ENCODE measurements at places on chromosomes 12 and 14. TPM values are rescaled to one million over a fixed set of nuclear protein-coding genes. Genes with fewer than 3 reads are reported as not detected.

DNA sequence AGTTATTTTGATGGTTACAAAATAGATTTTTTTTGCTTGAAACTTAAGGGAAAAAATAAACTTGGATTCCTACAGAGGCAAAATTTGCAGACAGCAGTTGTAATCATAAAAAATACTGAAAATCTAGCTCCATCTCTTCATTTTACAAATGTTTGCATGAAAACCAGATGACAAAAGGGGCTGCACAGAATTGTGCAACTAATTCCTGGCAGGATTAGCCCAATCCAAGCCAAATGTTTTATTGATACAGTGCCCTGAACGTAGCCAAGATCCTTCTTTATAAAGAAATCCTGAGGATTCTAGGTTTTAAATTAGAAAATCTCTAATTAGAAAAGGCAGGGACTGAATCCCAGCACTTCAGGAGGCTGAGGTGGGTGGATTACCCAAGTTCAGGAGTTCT is 356.4 kb upstream of the SEL1L start:
- DNase-seq, result no peak

- DNase-seq, result no peak
These were observed 291.4 kb downstream of the NAV3 start for GRCh38 chr12:78121969-78122610.

DNA sequence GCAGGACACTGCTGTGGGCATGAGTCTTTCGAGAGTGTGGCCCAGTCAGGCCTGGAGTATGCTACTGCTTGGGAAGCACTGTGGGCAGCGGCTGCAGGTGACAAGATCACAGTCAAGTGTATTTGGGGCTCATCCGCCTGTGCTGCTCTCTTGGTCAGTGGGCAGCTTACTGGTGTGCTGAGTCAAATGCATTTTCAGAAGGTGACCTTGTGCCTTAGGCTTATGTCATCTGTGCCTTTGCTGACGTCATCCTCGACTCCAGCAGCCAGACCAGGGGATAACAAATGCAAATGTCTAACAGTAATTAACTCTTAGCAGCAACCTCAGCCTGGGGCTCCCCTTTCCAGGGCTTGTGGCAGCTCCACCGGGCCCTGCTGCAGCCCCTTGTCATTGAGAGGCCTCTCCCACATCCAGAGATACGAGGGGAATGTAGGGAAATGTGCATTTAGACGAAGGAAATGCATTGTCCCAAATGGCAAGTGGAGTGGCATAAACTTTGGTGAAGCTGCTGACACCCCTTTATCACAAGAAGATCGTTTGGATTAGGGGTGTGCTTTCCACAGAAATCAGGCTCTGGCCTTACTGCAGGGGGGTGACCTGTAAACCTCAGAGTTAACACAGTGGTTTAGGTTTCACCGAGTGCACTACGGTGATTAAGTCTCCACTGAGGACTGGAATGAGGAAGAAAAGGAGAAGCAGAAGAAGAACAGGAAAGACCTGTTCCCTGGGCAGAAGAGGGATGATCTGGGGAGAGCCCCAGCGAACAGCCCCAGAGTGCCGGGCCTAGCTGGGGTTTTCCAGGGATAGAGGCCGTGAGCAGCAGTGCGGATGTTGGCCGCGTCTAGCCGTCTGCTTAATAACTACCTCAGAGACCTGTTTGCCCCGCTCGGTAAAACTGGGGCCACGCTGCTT is 39.7 kb downstream of the PSMA6 start:
- DNase-seq, result no peak

DNA sequence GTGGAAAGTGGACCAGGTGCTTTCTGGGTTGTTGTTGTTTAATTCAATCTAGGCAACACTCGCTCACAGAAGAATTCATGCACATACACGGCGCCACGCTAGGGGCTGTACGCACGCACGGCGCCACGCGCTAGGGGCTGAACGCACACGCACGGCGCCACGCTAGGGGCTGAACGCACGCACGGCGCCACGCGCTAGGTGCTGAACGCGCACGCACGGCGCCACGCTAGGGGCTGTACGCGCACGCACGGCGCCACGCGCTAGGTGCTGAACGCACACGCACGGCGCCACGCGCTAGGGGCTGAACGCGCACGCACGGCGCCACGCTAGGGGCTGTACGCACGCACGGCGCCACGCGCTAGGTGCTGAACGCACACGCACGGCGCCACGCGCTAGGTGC is 54.3 kb downstream of the NINJ2 start:
- no peak for DNase-seq

DNA sequence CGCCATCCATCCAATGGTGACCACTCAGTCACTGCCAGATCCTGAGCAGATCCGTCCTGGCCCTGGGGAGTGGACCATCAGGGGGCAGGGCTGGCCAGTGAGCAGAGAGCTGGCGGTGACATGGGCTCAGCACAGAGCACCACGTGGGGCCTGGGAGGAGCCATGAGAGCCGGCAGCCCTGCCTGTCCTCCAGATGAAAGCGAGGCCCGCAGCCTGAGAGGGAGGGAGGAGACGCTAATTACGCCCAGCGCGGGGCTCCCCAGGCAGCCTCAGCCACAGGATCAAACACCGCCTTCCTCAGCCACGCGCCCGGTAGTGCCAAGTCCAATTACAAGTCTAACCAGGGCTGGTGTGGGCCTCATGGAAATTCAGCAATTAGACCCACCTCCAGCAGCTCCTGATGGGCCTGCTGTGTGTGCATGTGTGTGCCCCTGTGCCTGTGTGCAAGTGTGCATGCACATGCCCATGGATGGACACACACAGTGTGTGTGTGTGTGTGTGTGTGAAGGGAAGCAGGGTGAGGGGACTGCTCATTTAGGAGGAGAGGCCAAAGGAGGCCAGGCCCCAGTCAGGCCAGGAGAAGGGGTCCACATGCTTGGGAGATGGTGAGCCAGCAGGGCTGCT is 68.0 kb downstream of the KIF26A start:
- DNase-seq, result peak; percentile 27

The NOC4L gene
- 27.0 TPM for total RNA-seq

The DCN gene
- total RNA-seq, result not detected

- no peak for DNase-seq
These were observed 14.5 kb upstream of the CERS5 start for GRCh38 chr12:50181691-50182090.

GRCh38 chr12:89468648-89469326 is 55.8 kb downstream of the GALNT4 start:
- no peak for DNase-seq

- no peak for DNase-seq
These were observed 359.1 kb downstream of the TMEM132D start for GRCh38 chr12:129544716-129545115.

DNA sequence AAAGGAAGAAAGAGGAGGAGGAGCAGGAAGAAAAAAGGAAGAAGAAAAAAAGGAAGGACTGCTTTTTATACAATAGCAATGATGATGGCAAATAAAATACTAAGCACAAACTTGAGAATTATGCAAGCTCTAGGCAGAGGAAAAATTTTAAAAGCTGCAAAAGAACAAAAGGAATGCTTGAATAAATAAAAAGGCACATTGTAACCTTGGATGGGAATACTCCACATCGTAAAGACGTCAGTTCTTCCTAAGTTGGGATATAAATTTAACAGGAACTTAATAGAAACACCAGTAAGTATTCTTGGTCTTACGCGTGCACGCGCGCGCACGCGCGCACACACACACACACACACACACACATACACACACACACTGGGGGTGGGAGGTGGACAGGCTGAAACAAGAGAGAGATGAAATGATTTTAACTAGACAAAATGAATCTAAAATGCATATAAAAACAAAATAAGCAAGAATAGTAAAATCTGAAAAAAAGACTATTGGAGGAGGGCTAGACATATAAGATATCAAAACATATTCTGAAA is 43.0 kb downstream of the SERPINA3 start:
- DNase-seq, result no peak

The PLCZ1 gene
- not detected for total RNA-seq

- DNase-seq, result peak; percentile 7
These were observed 381.5 kb downstream of the ALG10 start for GRCh38 chr12:34403706-34404376.

The STYK1 gene
- 0.79 TPM for total RNA-seq

- DNase-seq, result no peak
These were observed 106.5 kb downstream of the KCNH5 start for GRCh38 chr14:62938778-62939177.

DNA sequence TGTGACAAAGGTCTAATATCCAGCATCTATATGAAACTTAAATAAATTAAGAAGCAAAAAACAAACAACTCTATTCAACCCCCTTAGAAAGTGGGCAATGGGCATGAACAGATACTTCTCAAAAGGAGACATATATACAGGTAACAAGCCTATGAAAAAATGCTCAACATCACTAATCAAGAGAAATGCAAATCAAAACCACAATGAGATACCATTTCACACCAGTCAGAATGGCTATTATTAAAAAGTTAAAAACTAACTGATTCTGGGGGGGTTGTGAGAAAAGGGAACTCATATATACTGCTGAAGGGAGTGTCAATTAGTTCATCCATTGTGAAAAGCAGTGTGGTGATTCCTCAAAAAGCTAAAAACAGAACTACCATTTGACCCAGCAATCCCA is 198.9 kb downstream of the BMP4 start:
- no peak for DNase-seq

DNA sequence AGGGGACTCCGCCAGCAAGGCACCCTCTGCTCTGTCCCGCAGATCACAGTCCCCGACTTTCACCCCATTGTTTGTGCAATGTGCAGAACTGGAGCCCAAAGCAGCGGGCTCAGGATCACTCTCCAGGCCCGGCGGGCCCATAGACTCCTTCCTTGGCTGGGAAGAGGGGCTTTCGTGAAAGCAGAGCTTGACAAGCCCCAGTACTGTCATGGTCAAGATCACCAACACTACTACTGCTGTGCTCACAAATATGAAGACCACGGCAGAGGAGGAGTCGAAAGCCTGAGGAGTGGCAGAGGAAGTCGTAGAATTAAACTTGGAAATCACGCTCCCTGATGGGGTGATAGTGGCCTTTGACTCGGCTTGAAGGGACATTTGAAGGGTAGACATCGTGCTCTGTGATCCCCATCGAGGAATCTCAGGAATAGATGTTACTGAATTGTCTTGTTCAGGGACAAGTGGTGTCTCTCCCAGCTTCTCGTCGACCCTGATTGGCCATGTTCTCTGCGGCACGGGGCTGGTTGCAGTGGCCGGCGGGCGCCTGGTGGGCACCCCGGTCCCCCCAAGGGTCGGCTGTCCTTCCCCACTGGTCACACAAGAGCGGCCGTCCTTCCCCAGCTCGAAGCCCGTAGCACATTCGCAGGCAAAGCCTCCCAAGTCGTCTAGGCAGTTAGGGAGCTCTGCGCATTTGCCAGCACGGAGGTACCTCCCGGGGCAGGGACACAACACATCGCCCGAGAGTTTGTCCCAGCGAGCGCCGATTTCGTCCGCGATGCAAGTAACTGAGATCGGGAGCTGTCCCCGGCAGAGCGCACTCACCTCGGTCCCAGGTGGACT is 1.1 kb downstream of the CLEC14A start:
- DNase-seq, result no peak

DNA sequence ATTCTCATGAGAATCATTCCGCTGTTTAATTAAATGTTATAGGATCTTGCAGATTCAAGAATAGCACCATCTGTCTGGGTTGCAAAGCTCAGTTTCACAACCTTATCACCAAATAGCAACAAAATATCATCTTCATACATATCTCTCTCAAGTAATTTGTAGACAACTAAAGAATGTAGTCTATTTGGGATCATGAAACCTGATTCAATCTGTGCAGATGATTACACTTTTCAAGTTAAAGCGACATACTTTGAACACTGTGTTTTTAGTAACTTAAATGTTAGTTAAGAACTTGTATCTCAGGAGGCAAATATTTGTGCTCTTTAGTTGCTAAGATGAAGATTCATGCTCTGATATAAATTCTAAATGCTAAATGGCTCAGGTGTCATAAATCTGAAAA is 14.8 kb downstream of the MED13L start:
- DNase-seq, result no peak

GRCh38 chr12:114405519-114406271 is at the start of gene TBX5:
TBX5 (minus strand) TSS chr12:114406144; CDS start chr12:114403898, 2,246 bp downstream.
- DNase-seq, result no peak

DNA sequence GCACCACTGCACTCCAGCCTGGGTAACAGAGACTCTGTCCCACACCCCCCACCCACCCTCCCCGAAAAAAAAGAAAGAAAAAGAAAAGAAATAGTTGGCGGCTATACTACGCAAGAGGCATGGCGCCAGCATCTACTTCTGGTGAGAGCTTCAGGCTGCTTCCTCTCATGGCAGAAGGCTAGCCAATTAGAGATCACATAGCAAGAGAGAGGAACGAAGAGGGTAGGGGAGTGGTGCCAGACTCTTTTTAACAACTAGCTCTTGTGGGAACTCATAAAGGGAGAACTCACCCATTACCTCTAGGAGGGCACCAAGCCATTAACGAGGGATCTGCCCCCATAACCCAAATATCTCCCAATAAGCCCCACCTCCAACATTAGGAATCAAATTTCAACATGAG is 6.2 kb downstream of the DENND5B start:
- no peak for DNase-seq

DNA sequence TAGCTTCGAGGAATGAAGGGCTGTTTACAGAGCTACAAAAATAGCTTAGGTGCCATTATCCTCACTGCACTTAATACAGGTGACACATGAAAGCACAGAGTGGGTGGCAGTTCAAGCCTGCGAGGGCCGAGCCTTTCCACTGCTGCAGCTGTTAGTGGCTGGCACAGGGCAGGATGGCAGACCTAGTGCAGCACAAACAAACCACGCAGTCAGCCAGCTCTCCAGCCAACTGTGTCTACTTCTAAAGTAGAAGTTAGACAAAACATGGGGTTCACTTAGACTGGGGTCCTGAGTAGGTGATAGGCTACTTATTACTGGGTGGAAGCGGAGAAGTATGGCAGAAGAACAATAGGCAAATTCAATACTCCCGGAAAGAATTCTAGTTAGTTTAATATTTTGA is 95.4 kb downstream of the DUSP16 start:
- no peak for DNase-seq

- DNase-seq, result no peak
These were observed 5.9 kb upstream of the ORAI1 start for GRCh38 chr12:121620333-121620891.

The VDR gene
- 0.38 TPM for total RNA-seq

- DNase-seq, result no peak
These were observed 11.5 kb downstream of the ASPG start for GRCh38 chr14:104096751-104097700.

The OTOGL gene
- total RNA-seq, result 0.31 TPM

DNA sequence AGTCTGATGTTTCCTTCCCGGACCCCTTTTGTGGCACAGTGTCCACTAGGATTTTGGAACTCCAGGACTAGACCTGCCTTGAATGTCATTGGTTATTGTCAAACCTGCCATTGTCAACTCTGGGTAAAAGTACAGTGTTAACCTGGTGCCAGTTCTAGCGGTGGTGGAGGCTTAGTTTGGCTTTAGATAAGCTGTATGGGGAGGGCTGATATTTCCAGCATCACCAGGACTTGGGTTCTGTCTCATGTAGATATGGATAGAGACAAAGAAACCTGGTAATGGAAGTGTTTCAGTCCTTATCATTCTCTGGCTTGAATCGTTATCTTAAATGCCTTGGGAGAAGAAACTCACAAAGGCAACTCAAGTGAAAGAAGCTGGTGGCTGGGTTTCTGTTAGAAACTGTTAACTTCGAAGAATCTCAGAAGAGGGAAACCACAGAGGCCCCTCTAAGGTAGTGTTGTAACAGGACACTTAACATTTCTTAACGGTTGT is 10.6 kb downstream of the CHST11 start:
- no peak for DNase-seq

Measured in progenitor cell of endocrine pancreas (in vitro differentiated cells).